Muscle of leg (tissue), 16 donors: ENCODE measurements at places on chromosomes 11 and 22. TPM values are rescaled to one million over a fixed set of nuclear protein-coding genes. Genes with fewer than 3 reads are reported as not detected.
A peak's percentile ranks its signal among the peaks of the same experiment; 100 is the strongest.

DNA sequence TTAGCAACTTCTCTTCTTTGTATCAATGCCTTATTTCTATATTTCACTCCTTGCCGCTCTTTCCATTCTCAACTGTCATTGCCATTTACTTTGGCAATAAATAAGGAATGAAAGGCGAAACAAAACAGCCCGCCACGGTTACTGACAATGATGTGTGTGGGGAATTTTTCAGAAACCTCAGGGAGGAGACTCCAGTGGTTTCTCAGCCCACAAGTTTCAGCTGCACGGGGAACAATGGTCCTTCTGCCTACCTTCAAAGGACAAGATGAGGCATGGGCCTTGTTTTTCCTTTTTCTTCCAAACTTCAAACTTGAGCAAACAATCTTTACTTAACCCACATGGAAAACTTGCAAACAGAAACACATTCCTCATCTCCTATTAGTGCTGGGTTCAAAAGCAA is 409.4 kb downstream of the METTL15 start:
- H3K27me3 ChIP-seq, result no peaks in the 10 kb centered on the region
- DNase-seq, result no peak
- no peak overlapping the region for H3K27ac ChIP-seq
- no peaks in the 10 kb centered on the region for H3K4me1 ChIP-seq

GRCh38 chr22:46241396-46242007 is 8.6 kb downstream of the CDPF1 start:
- no peak for DNase-seq
- peaks cover 52% of the 10 kb centered on the region for H3K4me1 ChIP-seq

GRCh38 chr11:117544130-117544800 is 216.6 kb downstream of the CEP164 start:
- H3K4me1 ChIP-seq, result peaks cover 8% of the 10 kb centered on the region
- H3K4me3 ChIP-seq, result no peak overlapping the region
- peaks cover 4% of the 10 kb centered on the region for H3K27me3 ChIP-seq
- no peaks in the 10 kb centered on the region for H3K36me3 ChIP-seq

DNA sequence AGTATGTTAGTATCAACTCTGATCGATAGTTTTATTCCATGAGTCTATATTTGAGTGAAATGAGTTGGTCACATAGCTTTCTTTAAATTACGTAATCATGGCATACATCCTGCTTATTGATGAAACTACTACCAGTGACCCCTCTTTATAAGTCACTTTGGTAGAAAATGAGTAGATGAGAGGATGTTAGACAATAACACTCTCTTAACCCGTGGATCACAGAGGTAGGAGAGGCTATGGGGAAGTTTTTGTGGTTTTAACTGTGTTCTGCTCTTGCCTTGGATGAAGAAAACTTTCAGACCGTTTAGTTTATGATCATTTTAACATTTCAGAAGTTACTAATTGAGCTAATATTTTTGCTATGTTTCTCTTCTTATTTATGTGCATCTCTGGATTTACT is 34.0 kb downstream of the TBCEL start:
- H3K27ac ChIP-seq, result no peak overlapping the region
- H3K27me3 ChIP-seq, result no peaks in the 10 kb centered on the region
- H3K4me3 ChIP-seq, result no peak overlapping the region
- DNase-seq, result no peak

DNA sequence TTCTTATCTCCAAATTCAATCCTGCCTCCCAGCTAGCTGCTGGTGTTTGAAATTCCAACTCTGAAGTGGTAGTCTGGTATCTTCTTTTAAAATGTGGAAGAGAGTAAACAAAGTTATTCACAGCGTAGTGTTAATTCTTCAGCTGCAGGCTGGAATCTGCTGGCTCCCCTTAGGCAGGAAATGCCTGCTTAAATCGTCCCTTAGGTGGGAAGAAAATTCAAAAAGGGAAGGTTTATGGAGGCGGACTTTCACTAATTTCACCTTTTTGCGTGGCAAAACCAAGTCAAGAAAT is 439.0 kb upstream of the CCDC90B start:
- peaks cover 2% of the 10 kb centered on the region for H3K4me1 ChIP-seq
- peak overlapping the region; percentile 92 for H3K27ac ChIP-seq
- peak; percentile 64 for DNase-seq
- H3K36me3 ChIP-seq, result no peaks in the 10 kb centered on the region
- H3K27me3 ChIP-seq, result no peaks in the 10 kb centered on the region
- peak overlapping the region; percentile 38 for H3K4me3 ChIP-seq

FAM227A gene
- total RNA-seq, result 1.1 TPM

CLCF1 gene
- 2.0 TPM for total RNA-seq
